ENCODE measurements at places on chromosomes 13 and 19.

DNA sequence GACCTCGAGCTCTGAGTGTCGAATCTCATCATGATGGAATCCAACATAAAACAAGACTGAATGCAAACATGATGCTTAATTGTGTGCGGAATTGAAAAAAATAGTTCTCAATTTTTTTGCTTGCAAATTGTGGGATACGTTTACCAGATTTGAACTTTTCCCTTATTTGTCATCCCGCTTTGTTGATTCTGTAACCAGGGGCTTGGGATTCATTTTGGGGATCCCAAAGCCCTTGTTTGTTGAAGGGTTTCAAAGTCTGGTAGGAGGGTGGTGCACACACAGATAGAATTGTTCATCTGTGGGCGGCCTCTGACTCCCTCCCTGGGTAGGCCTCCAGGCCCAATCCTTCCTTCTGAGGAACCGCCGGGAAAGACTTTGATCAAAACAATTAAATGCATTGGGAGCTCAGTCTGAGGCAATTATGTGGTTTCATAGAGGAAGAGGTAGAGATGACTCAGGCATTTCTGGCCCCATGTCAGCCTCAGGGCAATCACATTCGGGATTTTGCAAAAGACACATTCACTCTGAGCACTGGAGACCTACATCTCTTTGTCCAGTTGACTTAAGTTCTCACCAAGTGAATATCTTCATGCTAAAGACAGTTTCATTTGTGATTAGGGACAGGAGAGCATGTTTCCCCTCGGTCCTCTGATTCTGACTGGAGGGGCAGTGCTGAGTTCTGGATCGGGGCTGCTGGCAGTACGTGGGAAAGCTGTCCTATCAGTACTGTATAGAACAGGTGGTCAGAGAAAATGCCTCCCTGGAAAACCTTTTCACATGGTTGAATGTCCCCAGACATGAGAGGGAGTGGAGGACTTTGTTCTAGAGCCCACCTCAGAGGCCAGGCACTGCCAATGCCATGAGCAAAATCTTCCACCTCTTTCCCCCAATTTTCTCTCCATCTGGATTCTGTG is 27.8 kb upstream of the IGFL4 start:
- no peak for DNase-seq

GRCh38 chr19:18489627-18490184 is 32.2 kb downstream of the ELL start:
- no peak for DNase-seq

GRCh38 chr19:41478875-41479756 is 36.2 kb downstream of the ERICH4 start:
- no peak for DNase-seq

DNA sequence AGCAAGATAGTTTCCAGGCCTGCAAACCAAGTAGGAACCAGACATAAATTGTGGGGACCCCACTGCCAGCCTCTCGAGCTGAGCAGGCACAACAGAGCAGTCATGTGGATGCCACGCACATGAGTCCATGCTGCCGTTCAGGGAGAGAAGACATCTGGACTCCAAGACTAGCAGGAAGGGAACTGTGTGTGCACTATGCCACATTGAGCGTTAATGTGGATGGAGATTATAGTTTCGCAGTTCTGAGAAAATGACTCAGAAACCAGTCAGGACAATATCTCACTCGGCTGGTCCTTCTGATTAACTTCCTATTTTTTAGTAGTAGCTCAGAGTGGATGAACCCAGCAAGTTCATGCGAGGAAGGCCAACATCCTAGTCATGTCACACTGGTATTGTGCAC is 124.9 kb downstream of the CRYL1 start:
- no peak for DNase-seq

- no peak for DNase-seq
These were observed 7.8 kb upstream of the URI1 start for GRCh38 chr19:29934257-29934656.

DNA sequence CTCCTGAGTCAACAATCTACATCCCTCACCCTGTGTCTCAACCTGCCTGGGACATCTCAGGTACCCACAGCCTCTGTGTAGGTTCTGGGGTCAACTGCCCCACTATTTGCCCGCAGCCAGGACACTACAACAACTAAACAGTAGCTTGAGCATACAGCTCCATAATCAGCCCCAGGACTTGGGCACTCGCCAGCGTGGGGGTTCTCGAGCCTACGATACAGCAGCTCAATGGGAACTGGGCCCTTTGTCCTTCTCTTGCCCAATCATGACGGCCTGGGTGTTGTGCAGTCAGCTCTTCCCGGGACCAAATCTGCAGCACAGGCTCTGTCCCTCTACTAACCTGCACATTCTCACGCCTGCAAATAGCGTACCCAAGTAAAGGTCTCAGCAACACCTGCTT is 1.3 kb downstream of the ZNF180 start:
- DNase-seq: no peak

GRCh38 chr19:48325265-48325910 is at the start of gene EMP3:
EMP3 (plus strand) TSS chr19:48325552; CDS start chr19:48326845, 1,293 bp downstream.
- DNase-seq: no peak

- no peak for DNase-seq
These were observed 18.5 kb upstream of the GPR18 start for GRCh38 chr13:99276706-99277105.

DNA sequence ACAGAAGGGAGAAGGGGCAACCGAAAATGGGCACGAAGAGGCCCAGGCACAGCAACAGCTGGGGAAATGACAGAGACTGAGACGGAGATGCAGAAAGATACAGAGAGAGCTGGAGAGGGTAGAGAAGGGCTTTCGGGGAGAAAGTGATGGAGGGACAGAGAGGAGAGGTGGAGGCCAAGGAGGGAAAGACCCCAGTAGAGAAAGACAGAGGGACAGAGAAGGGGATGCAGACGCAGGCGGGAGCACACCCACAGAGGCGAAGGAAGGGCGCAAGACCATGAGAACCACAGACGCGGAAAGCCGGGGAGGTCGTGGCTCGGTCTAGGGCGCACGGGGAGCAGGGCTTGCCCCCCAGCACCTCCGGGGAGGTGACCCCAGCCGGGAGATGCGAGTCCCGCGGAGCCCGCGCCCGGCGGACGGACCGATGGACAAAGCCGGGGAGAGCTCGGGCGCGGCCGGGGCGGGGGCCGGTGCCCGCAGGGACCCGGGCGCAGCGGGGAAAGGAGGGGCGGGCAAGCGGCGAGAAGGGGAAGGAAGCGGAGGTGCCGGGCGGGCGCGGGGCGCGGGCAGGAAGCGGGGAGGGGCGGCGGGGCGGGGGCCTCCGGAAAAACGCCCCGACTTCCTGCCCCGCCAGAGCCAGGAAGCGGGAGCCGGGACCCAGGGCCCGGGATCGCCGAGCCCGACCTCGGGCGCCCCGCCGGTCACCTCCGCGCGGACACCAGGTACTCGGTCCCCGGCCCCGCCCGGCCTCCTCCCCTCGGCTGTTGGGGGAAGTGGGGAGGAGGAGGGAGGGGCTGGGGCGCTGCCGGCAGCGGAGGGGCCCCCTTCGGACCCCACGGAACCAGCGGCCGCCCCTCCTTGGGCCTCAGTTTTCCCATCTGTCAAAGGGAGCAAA is at the start of gene ARHGEF1:
Gene ARHGEF1, plus strand, starts transcription at position 617 of the 895 bp plus-strand sequence. CDS start 4,899 bp downstream, outside the sequence.
- DNase-seq: no peak

DNA sequence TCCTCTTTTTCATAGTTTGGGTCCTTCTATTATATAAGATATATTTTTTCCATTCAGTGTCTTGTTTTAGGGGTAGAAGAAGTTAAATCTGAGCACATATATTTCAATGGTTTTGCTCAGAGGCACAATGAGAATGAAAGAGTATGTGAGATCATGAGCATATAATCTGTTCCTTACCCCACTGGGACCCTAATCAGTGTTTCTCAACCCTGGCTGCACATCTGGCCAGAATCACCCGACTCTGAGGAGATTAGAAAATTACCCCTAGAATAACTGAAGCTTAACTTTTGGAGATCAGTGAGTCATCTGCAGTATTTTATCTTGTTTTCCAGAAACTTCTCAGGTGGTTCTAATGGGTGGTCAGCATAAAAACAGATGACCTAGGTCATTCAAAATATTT is 782 bp downstream of the CYSLTR2 start:
- DNase-seq: no peak

GRCh38 chr19:41427647-41428480 is 690 bp upstream of the B3GNT8 start:
- DNase-seq: no peak

DNA sequence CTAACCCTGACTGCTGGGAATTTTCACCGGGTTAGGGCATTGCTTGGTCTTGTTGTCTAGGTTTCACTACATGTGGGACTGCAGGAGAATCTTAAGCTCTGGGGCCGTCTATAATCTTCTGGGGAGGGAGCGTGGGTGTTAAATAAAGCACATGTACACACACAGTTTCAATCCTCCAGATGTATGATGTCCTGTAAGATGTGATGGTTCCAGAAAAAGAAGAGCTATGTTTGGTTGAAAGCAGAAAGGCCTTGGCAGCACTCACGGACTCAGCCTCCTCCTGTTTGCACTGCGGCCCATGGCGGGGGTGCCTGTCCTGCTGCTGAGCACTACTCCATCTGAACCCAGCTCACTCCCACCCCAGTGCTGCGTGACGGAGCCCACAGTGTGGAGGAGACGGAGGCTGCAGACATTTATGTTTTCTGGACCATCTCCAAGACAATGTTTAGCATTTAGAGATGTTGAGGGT is 343.5 kb downstream of the TEX29 start:
- DNase-seq: no peak

GRCh38 chr13:111131048-111131447 is 15.9 kb downstream of the ARHGEF7 start:
- no peak for DNase-seq

DNA sequence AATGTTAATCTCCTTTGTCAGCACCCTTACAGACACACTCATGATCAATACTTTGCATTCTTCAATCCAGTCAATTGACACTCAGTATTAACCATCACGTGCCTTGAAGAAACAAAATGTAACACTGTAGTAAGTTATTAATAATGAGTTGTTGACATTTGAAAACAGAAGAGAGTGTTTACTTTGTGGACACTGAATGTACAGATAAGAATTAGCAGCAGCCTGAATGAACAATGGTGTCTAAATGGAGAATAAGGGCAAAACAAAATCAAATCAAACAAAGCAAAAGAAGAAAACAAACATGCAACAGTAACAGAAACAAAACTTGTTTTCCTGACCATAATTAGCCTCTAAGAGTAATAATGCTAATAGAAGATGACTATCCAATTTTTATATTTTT is 1191.1 kb upstream of the MIR17HG start:
- DNase-seq: no peak

DNA sequence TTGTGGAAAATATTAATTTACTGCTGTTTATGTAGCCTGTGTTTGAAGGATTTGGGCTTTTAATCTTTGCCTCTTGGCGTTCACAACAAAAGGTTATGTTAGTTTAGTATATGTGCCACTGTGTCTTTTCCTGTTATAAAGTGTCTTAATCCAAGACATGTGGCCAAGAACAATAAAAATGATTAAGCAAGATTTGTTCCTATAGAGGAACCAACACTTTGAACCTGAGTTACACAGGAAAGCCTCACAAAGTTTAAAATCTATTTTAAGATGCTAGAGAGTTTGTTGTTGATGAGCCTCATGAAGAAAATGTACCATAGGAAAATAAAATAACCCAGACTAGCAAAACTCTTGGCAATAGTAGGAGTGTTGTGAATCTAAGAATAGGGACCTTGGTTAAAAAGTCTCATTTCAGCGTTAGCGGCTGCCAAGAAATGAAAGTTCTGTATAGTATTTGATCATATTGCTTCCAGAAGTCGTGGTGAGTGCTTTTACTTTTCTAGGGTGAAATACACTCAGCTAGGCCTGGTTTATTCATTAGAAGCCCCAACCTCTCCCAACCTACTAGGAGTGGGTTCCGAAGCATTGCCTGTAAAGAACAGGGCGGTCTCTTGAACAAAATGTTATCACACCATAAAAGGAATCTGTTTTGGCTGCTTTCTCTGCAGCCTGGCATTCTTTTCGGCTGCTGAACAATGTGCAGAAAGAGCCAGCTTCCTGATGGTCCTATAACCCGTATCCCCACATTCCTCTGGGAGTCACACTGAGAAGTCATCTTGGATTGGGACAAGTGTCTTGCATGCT is 102.6 kb downstream of the LRCH1 start:
- no peak for DNase-seq

DNA sequence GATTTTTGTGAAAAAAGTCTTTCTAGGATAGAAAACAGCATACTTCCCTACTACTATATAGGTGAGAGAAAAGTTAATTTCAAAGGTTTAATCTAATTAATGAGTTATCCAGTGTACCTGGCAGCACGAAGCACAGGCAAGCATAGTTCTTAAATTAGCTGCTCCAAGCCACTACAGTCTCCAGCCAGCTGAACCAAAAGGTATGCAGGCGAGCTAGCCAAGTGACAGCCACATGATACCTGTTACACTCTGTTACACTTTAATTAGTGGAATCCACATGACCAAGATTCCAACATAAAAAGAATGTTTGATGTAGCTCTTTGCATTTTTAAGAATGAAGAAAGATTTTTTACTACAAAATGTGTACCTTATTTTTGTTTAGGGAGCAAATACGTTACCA is 15.5 kb downstream of the SLC25A30 start:
- DNase-seq: no peak

- no peak for DNase-seq
These were observed 6.9 kb upstream of the LTBP4 start for GRCh38 chr19:40594255-40594654.

GRCh38 chr19:32581705-32582179 is 752 bp downstream of the PDCD5 start:
- DNase-seq: no peak

- DNase-seq: no peak
These were observed 193.3 kb downstream of the PCDH9 start for GRCh38 chr13:67036699-67037457.

GRCh38 chr13:90360785-90361184 is 986.7 kb upstream of the MIR17HG start:
- DNase-seq: no peak

GRCh38 chr19:55464662-55465054 is at the start of gene C19orf85:
C19orf85 (minus strand) TSS chr19:55464751; CDS start chr19:55464554, 197 bp downstream.
- no peak for DNase-seq

DNA sequence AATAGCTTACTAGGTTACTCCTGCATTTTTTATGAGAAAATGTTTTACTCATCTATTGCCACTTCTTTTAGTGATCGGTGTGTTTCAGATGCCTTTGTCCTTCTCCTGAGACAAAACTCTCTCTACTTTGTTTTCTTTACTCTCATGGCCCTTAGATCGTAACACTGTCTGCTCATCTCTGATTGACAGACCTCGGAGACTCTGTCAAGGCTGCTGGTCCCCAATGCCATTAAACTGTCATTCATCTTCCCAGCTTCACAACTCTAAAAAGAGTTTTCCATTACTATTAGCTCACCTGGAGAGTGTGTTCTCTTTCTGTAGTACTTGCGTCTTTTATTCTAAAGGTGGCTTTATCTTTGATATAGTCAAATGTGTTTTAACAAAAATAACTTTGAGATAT is 765.2 kb downstream of the SLITRK1 start:
- DNase-seq: no peak
